Thoracic aorta (tissue), 2 donors: ENCODE measurements at places on chromosomes 2 and 18. TPM values are rescaled to one million over a fixed set of nuclear protein-coding genes. Genes with fewer than 3 reads are reported as not detected.

Gene GPR35
- 3.4 TPM for total RNA-seq

Gene COL4A4
- 34.0 TPM for total RNA-seq

Gene DNAH7
- total RNA-seq = 2.0 TPM

Gene DPP4
- 2.1 TPM for total RNA-seq

Gene SPDYA
- 5.3 TPM for total RNA-seq

Gene MGAT4A
- 80.8 TPM for total RNA-seq

Gene HOXD4
- 4.8 TPM for total RNA-seq

Gene CFC1
- total RNA-seq = not detected

Gene INHBB
- total RNA-seq = 2.8 TPM

Gene HOXD10
- not detected for total RNA-seq

Gene OR6B2
- total RNA-seq = not detected

Gene SERPINB10
- total RNA-seq = not detected

Gene EIPR1
- total RNA-seq = 17.9 TPM

Gene GPR45
- not detected for total RNA-seq

Gene SERPINB11
- not detected for total RNA-seq

Gene TRAF3IP1
- total RNA-seq = 23.7 TPM

Gene PPP1R1C
- total RNA-seq = not detected

Gene ERBB4
- total RNA-seq = 15.7 TPM

Gene TBR1
- not detected for total RNA-seq

Gene PRSS56
- total RNA-seq = not detected
